Activated T-cell treated with anti-CD3 and anti-CD28 coated beads, Interleukin-2, amount 50 U/mL, for 72 hours (primary cell): ENCODE measurements at places on chromosomes 3 and 15. TPM values are rescaled to one million over a fixed set of nuclear protein-coding genes. Genes with fewer than 3 reads are reported as not detected.

DNA sequence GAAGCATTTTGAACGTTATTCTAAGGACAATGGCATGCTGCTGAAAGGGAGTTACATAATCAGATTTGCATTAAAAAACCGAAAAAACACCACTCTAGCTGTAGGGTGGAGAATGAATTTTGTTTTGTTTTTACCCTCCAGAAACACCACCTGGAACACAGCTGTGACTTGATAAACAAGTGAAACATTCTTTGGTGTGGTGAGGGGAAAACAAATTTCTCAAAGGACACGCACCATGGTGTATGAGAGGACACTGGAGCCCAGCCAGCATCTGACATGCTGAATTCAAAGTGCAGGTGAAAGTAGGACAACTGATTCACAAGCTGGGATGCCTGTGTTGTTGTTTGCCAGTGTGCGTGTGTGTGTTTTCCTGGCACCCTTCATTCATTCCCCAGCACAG, 554.5 kb upstream of the TBL1XR1 start:
- H3K4me3 ChIP-seq: no peak overlapping the region
- H3K27ac ChIP-seq: no peak overlapping the region
- H3K4me1 ChIP-seq: no peaks in the 10 kb centered on the region
- no peaks in the 10 kb centered on the region for H3K27me3 ChIP-seq

GRCh38 chr15:64038878-64039610, 7.2 kb downstream of the DAPK2 start:
- no peaks in the 10 kb centered on the region for H3K36me3 ChIP-seq
- H3K4me3 ChIP-seq: no peak overlapping the region
- H3K27me3 ChIP-seq: no peaks in the 10 kb centered on the region
- no peaks in the 10 kb centered on the region for H3K4me1 ChIP-seq
- no peak for DNase-seq

GRCh38 chr3:5768281-5768945, 580.9 kb downstream of the EDEM1 start:
- no peak overlapping the region for H3K27ac ChIP-seq
- no peaks in the 10 kb centered on the region for H3K4me1 ChIP-seq
- no peaks in the 10 kb centered on the region for H3K36me3 ChIP-seq
- DNase-seq: no peak

Gene SPTSSB
- not detected for total RNA-seq

Gene CADM2
- not detected for total RNA-seq
